Stimulated activated CD8-positive, alpha-beta memory T cell treated with anti-CD3 and anti-CD28 coated beads, Interleukin-4, amount 100 ng/mL, for 1 hour (primary cell): ENCODE measurements at places on chromosomes 2 and 18.

- no peak for DNase-seq
Observed at GRCh38 chr2:201345625-201346213, 11.4 kb downstream of the FLACC1 start.

DNA sequence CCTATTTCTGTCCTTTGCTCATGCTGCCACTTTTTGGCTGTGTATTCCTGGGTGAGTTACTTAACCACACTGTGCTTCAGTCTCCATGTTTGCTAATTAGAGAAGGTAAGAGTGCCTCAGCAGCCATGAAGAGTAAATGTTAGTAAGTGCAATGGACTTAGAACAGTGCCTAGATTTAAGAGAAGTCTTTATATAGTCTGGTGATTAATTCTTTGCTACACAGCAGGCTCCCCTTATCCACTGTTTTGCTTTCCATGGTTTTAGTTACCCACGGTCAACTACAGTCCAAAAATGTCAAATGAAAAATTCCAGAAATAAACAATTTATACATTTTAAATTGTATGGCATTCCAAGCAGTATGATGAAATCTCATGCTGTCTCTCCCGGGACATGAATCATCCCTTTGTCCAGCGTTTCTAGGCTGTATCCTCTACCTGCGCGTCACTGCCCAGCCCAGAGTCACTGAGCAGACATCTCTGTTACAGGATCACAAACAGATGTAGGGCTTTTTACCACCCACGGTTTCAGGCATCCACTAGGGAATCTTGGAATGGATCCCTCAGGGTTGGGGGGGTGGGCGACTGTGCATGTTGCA is 91.0 kb downstream of the CTIF start:
- DNase-seq, result no peak

DNA sequence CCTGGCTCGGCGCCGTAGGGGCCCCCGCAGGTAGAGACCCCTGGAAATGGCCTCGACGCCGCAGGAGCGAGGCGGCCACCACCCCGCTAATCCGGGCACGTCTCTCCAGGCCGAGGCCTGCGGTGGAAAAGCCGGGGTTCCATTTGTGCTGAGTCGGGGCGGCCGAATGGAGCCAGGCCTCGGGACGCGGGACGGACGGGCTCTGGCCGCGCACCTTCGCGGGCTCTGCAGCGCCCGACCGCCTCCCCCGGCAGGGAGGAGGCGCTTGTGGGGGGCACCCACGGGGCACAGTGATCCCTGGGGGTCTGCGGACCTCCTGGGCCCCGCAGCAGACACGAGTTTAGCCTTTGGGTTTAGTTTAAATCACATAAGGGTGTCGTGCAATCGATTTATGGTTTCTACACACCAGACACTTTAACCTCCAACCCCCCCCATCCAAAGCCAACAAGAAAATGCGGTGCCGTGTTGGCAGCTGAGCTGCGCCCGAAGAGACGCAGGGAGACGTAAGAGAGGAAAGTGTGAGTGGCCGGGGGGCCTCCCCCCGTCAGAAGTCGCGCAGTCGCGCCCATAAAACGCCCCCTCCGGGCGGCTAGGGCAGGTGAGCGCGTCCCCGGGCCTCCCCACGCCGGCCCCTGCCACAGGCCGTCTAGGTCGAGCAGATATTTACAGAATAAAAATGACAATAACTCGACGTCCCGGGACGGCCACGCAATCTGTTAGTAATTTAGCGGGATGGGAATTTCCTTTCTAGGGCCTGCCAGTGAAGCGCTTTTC is 1.0 kb upstream of the NFATC1 start:
- DNase-seq, result no peak

DNA sequence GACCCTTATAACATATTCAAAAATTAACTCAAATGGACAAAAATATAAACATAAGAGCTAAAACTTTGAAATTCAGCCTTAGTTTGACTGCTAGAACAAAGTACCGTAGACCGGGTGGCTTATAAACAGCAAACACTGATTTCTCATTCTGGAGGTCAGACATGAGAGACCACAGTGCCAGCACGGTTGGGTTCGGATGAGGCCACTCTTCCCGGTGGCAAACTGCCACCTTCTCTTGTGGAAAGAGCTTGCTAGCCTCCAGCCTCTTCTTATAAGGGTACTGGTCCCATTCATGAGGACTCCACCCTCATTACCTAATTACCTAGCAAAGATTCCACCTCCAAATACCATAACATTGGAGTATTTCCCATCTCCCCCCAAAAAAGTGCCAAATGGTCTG is 91.3 kb downstream of the FAM210A start:
- DNase-seq, result no peak

- DNase-seq, result no peak
Observed at GRCh38 chr2:162072976-162073887, 783 bp downstream of the DPP4 start.

DNA sequence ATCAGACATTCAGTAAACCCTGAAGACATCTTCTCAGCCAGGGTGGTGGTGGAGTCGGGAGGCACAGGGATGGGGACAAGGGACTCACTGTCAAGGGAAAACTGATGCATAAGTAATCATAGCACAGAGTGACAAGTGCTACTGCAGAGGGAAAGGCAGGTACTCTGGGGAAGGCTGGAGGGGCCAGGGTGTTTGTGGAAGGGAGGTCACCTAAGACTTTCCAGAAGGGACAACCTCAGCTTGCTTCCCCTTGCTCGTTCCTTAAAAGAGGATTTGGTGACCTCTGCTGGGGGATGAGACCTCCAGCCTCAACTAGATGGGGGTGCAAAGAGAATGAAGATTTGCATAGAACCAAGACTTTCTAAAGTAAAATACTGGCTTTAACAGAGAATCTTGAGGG is 99.5 kb downstream of the SLC4A3 start:
- DNase-seq, result no peak

DNA sequence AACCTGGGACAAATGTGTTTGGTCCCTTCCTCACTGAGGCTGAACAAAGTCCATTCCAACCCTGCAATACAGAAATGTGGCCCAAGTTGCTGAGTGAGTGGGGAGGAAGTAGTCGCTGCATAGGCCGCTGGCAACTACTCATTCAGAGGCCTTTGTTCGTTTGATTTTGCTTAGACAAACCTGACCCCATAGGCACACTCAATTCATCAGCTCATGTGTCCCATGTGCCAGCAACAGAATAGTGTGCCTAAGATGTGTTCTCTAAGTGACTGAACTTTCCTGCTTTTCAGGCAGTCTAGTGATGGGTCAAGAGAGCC is 23.0 kb downstream of the PTPN18 start:
- no peak for DNase-seq

- no peak for DNase-seq
Observed at GRCh38 chr2:36670881-36671595, 25.5 kb upstream of the VIT start.
